ENCODE measurements at places on chromosomes 2 and 18.

GRCh38 chr18:4264347-4264791, 190.7 kb downstream of the DLGAP1 start:
- no peak for DNase-seq

DNA sequence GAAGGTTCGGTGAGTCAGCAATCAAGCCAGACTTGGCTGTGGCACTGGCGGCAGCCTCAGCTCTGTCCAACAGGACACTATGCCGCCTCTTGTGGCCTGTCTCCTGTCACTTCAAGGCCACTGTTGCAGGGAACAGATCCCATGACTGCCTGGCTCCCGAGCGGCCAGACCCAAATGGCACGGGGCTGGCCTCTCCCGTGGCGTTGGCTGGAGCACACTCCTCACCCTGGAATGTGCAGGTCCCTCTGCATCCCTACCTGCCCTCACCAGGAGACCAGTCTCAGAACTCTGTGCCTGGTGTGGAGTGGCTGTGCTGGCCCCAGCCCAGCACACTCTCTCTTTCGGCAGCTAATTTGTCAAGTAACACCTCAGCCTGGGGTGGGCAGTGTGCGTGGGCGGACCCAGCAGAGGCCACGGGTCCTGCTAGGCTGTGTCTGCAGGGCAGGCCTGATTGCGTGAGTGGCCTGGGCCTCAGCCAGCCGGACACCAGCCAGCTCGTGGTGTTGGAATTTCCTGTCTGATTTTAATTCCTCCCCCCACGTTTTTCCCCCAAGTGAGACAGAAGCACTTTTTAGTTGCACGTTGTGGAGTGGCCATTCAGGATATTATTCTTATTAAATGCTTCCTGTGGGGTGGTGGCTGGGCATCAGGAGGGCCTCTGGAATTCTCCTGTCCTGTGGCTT, 179.3 kb downstream of the GLI2 start:
- no peak for DNase-seq

DNA sequence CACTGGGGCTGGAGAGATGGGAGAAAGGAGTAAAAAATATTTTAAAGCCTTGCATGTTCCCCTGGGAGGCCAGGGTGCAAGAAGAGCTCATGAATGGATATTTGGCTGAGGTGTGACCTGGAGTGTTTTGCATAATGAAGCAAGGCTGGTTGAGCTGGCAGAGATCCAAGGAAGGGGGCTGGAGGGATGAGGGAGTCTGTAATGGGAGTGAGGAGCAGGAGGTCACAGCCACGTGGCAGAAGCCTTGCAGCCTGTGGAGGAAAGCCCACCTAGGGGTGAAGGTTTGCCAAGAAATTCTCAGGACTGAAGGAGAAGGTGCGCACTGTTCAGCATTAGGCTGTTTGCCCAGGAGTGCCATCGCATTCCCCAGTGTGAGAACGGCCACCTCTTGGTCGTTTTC, 40.3 kb upstream of the ATP8B1 start:
- no peak for DNase-seq

DNA sequence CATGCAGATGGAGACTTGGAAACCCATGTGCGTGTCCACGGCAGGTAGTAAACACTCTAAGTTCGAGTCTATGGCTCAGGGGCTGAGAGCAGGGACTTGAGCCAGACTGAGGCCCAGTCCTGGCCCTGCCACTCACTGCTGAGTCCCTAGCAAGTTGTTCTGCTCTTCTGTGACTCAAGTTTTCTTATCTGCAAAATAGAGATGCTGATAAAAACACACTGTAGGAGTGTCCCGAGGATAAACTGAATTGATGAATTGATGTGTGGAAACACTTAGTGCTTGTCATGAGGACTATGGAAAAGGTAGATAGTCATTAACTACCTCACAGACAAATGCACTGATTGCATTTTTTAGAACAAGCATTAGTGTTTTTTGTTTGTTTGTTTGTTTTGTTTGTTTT, 73.2 kb downstream of the BOLA3 start:
- DNase-seq: no peak

- no peak for DNase-seq
These were observed 57.6 kb downstream of the BMP10 start for GRCh38 chr2:68813596-68813995.

DNA sequence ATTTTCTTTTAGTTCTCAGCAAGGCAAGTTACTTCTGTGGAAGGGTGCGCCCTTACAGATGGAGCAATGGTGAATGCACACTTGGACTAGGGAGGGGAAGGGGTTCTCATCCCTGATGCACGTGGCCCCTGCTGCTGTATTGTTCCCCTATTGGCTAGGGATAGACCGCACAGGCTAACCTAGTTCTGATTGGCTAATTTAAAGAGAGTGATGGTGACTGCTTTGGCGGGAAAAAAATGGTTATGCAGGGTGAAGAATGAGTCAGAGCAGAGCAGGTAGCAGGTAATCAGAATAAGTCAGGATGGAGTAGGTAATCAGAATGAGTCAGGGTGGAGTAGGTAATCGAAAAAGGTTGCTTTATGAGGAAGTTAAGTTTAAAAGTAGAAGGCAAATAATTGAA, 171.5 kb downstream of the MTCL1 start:
- DNase-seq: no peak

DNA sequence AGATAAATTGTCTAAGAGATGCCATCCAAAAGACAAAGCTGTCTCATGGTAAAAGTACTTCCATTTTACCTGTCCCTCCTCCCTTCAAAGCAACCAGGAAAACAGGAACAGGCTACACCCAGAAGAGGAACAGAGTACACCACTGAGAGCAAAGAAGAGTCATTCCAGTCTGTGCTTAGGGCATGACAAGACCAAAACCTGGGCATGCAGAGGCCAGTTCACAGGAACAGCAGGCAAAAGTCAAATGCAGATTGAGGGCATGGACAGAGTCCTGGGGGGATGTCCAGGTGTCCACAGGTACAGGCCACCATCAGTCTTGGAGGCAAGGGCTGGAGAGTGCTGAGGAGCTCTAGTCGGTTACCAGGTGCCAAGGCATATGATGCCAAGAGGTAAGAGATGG, 23.7 kb downstream of the PLEK start:
- no peak for DNase-seq

DNA sequence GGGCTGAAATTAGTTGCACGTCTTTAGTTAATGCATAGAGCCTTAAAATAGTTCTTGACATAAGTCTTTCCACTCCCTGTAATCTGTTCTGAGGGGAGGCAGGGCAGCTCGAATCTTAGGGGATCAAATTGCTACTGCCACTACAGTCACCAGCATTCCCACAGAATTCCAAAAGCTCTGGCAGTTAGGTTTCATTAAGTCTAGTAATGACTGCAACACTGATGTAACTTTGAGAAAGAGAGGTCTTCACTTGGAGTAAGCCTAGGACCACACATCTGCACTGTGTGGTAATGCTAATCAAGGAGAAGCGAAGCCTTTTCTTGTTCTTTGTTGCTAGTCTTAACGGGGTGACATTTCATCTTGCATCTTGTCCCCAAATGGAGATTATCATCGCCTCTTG, 19.3 kb upstream of the NCK2 start:
- no peak for DNase-seq

DNA sequence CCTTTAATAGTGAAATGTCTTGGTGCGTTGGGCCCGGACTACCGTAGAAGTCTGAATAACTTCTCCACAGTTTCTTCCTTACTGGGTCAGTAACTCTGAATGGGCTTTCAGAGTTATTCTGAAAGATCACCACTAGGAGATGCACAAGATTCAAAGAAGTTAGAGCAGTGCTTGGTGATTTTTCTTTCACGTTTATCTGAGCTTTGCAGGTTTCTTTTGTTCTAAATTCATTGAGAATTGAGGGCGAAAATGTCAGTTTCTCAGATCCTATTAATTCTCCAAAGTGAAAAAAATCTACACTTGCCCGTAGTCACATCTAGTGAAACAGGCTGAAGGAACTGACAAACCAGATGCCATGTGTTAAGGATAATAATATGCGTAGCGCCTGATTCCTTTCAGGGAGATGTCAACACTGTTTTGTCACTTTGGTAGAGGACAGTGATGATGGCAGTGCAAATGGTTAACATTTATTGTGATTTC, 70.1 kb downstream of the QPCT start:
- DNase-seq: peak; percentile 26

DNA sequence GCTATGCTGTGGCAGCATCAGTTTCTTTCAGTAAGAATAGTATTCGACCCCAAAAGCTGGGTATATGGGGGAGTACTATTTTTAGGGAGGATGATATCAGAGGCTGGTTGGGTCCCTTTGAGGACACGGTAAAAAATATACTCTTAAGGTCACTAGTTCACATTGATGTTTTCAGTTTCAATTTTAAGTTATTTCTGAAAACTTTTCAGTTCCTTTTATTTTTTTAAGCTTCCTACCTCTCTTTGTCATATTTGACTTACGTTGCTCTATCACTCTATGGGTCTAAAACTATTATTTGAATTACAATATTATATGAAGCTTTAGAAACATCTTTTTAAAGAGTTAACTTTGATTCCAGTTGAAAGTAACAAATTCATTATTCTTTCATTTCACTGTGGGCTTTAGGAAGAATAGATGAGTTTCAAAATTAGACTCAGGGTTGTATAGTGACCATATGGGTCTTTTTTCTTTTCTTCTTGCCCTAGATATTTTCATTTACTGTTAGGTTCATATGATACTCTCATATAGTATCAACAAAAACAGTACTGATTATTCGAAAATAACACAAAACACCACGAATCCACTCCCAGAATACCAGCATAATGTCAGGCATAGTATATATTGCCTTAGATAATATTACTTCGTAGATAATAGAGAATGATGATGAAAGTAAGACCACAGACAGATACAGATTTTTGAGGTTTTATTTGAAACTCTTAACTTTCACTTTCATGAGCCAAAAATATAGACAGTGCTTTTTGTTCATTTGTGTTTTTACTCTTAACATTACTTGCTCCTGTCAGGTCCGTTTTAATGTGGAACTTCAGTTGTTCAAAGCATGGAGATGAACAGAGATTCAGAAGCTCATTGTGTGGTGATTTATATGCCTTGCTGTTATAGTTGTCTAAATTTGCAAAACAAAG, 9.8 kb downstream of the RMDN2 start:
- DNase-seq: no peak

GRCh38 chr2:61425605-61426155, 45.2 kb downstream of the USP34 start:
- DNase-seq: no peak

- DNase-seq: no peak
These were observed 48.4 kb upstream of the NEMP2 start for GRCh38 chr2:190582736-190583506.

DNA sequence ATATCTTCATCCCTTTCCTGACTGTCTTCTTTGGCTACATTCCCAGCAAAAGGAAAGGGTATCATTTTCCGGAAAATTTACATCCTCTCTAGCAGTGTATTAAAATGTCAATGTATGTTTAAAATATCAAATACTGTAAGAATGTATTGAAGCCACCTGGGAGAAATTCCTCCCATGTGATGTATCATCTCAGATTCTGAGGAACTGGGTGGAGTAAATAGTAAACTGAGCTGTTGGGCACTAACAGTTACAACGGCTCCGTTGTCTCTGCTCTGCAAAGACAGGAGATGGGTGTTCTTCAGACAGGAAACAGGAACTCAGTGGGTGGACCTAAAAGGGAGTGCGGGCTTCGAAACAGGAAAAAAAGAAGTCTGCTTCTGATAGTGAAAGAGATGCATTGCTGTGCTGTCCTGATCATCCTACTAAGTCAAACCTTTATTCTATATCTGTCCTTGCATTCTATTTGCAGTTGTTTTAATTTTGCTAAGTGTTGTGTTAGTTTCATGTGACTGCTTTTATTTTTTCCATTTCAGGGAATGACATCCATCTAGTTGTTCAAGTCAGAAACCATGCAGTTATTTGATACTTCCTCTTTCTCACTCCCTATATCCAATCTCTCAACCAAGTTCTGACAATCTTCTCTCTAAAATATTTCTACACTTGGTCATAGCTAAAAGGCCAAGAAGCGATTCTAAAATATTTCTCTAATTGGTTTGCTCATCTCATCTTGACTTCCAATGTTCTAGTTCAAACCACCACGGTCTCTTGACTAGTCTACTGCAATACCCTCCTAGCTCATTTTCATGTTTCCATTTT, 19.4 kb downstream of the DOK1 start:
- DNase-seq: no peak

DNA sequence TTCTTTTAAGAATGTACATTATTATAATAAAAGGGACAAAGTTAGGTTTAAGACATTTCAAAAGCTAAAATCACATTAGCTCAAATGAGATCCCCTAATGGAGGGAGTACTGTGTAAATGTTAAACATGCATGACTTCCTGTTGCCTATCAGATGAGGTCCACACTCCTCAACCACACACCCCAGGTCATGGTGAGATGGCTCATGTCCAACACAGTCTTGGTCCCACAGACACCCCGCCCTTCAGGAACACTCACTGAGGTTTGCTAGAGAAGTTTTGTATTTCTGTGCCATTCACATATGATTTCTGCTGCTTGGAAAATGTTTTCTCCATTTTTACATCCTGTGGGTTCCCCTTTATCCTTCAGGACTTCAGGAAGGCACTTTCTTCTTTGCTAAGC, 491.0 kb downstream of the SOX11 start:
- no peak for DNase-seq

- no peak for DNase-seq
These were observed 85.0 kb downstream of the BOD1L2 start for GRCh38 chr18:57231864-57232263.

DNA sequence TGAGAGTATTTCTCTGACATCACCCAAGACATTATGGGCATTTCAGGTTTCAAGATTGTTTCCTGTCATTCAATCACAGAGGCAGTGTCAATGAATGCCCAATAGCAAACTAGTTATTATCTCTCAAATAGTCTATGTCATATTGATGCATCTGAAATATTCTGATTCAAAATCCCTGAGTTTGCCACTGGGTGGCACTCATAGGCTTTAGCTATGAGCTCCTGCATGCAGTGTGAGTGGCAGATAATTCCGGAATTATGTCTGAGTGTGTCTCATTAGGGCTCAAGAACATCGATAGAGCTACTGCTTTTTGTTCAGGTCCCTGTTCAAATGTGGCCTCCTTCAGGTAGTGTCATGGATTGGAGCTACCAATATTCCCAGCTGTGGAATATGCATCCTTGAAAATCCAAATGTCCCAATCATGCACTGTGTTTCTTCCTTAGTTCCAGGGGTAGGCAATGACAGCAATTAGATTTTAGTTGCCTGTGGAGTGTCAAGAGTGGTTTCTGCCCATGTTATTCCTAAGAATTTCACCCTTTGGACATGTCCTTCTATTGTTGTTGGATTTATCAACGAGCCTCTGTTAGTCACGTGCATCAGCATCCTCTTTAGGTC, 7.8 kb upstream of the OR6B3 start:
- DNase-seq: peak; percentile 30

DNA sequence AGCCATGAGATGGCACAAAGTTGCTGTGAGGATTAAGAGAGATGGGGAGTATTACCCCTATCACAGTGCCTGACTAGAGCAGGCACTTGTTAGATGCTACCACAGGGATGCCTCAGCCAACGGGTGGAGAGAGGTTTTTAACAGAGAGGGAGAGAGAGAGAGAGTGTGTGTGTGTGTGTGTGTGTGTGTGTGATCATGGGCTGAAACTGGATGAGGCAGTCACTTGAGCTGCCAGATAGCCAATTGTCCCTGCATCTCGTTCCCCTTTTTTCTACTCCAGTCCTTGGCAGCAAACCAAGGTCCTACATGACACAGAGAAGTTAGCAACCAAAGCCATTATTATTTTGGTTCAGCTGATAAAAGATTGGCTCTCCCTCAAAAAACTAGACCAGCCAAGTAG, 3.0 kb downstream of the CD8A start:
- no peak for DNase-seq

Measured in HuH-7 (cell line).